ENCODE measurements at places on chromosomes 7 and 10.

GRCh38 chr10:131901181-131901829, 497 bp downstream of the PPP2R2D start:
- DNase-seq = no peak

- DNase-seq = no peak
Observed at GRCh38 chr7:1865571-1866255, 195.6 kb downstream of the ELFN1 start.

DNA sequence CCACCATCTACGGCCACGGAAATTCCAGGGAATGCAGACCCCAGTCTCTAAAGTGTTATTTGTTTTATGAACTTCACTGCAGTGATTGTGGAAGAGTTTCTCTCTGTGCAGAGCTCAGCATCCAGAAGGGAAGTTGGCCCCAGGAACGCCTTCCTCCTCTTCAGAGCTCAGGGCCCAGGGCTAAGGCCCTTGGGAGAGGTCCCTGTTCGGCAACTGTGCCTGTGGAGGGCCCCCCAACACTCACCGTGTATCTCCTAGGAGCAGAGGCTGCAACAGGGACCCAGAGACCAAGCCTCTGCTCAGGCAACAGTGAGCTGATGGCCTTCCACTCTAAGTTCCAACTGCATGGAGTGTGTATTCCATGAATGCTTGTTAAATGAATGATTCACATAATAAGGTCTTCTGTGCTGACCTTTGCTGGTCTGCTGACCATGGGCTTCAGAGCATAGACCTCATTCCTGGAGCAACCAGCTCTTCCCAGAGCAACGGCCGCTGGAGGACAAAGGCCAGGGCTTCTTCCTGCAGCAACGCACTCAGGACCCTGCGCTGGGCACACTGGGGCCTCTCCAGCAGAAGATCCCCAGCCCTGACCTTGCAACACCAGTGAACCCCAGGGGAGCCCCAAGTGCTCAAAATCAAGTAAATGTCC, 7.7 kb downstream of the DIP2C start:
- DNase-seq = no peak

GRCh38 chr10:103716206-103717160, 138.9 kb downstream of the SH3PXD2A start:
- no peak for DNase-seq

GRCh38 chr7:137728426-137728825, 118.3 kb downstream of the DGKI start:
- DNase-seq = no peak

DNA sequence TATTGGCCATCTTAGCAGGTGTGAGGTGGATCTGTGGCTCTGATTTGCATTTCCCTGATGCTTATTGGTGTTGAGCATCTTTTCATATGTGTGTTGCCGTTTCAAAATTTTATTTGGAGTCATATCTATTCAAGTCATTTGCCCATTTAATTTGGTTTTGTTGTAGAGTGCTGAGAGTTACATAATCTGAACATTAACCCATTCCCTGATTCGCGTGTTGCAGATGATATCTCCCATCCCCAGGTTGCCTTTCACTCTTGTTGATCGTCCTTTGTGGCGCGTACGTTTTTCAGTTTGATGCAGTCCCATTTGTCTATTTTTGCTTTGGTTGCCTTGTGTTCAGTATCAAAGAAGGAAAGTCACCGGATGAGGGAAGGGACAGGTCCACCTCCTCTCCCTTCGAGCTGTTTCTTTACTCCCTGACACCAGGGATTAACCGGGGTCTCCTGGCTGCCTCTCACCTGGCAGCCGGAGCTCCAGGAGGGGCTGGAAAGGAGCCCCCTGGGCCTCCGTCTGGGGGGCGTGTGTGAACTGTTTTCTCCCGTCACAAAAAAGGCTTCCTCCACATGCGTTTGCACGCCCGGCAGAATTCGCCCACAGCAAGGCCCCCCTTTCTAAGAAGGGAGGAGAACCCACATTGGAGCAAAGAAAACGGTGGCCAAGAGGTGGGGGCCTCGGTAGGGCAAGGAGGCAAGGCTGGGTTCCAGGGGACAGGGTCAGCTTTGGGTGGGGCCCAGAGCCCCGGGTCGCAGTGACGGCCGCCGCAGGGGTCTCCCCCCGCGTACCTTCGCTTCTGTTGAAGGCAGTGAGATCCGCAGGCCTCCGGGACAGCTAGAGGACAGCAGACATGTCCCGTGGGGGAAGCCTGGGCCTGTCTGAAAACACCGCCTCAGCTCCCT, 8.3 kb downstream of the MNX1 start:
- DNase-seq = no peak

- DNase-seq = no peak
Observed at GRCh38 chr10:7794251-7795026, 6.5 kb downstream of the ATP5F1C start.

DNA sequence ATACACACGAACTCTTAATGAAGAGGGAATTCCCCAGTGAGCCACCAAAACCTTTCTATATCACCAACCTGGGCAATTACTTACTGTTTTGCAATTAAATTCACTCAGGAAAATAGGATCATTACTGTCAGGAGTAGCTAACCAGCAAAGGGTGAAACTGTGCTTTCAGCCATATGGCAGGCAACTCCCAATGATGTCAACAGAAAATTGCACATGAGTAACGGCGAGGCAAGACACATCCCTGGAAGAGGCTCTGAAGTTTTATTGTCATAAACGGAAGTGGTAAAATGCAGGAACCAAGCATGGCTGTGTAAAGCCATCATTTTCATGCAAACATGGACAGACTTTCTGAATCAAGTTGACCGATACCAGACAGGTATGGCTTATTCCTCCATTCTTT, 548.9 kb upstream of the AUTS2 start:
- DNase-seq = no peak

GRCh38 chr10:90890347-90890746, 18.6 kb downstream of the RPP30 start:
- DNase-seq = no peak

- no peak for DNase-seq
Observed at GRCh38 chr7:50353894-50354595, 49.5 kb downstream of the IKZF1 start.

DNA sequence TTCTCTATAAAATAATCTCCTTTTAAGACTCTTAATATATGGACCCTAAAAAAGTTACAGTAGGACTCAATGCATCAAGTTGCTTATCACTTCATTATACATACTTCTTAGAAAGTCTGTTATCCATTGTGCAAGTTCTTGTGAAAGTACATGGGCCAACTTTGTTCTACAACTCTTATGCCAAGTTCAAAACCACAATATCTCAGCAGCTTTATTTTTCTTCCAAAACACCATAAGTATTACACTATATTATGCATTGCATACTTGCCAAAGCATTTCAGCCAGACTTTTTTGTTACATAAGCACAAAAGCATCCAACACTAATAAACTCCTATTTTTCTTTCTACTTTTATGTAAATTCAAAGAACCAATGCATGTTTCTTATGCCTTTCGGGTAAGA, 94.4 kb downstream of the AHR start:
- DNase-seq = no peak

GRCh38 chr10:93266858-93267257, 193.2 kb downstream of the CYP26A1 start:
- DNase-seq = no peak

All from amniotic stem cell (primary cell).